ENCODE measurements at places on chromosomes 12 and 14.

DNA sequence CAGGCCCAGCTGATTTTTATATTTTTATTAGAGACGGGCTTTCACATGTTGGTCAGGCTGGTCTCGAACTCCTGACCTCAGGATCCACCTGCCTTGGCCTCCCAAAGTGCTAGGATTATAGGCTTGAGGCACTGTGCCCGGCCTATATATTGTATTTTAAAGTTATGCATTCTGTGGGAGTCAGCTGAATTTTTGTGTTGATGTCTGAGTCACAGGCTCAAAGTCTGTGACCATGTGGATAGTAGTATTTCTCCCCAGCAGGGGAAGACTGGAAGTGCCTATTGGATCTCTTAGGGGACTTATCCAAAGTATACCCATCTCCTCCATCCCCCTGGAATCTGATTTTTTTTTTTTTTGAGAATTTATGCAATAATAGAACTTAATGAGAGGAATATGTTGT, 43.8 kb upstream of the ATF1 start:
- peak; percentile 36 for DNase-seq

DNA sequence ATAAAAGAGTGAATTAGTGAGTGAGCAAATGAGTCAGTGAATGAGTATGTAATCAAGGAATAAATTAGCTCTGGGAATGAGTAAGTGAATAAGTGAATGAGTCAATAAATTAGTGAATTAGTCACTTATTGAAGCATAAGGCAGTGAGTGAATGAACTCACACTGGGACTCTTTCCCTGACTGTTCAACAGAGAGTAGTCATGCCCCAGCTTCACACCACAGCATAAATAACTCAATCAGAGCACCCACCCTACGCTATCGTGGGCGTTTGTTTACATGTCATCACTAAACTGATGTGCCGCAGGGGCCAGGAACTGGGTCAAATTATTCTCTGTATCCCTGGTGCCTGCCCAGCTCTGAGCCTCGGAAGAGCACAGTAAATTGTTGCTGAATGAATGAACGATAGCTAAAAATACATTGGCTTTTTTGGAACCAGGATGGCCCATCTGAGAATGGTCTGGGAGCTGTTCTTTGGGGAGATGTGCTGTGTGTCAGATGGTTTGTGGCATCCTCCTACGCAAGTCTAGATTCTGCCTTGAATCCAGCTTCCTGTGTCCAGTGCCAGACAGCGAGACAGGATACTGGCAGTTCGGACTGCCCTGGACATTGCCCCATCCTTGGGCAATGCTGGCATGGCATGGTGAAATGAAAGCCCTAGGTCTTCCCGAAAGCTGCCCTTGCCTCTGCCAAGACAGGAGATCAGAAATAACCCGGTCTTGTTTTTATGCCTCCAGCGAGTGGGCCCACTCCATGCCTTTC, 98.0 kb upstream of the RTL1 start:
- peak; percentile 82 for DNase-seq

DNA sequence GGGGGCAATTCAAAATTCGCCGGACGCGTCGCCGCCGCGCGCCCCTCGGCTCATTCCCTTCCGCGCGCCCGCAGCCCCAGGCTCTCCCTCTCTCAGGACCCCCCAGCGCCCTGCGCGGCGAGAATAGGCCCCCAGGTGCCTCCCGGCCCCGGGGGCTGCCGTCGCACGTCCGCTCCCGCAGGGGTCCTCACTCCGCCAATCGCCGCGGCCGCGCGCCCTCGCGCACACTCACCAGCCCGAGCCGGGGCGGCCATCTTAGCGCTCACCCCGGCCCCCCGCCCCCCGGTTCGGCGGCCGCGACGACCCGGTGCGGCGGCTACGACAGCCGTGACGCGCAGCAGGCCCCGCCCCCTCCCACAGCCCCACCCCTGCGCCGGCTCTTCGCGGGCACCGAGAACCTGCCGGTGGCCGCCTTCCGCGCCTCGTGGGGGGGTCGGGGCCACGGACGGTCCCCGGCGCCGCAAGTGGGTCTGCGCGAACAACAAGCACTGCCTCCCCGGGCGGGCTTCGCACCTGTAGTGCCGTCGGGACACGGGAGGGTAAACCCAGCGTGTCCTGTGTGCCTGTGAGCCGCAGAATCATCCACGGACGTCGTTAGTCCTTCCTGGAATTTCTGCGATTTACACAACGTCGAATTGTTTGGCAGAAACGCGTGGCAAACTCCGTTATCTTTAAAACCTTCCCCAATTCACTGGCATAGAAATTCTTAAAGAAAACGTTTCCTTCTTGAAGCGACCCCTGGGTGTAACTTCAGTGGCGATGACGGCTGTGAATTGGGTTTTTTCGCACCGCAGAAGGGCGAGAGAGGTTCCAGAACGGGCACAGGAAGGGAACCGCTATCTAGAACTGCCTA, 2.5 kb downstream of the USP44 start:
- peak; percentile 15 for DNase-seq

- no peak for DNase-seq
Observed at GRCh38 chr14:39264558-39264957, 30.8 kb downstream of the MIA2 start.

GRCh38 chr14:95119336-95119735, 38.0 kb downstream of the DICER1 start:
- no peak for DNase-seq

DNA sequence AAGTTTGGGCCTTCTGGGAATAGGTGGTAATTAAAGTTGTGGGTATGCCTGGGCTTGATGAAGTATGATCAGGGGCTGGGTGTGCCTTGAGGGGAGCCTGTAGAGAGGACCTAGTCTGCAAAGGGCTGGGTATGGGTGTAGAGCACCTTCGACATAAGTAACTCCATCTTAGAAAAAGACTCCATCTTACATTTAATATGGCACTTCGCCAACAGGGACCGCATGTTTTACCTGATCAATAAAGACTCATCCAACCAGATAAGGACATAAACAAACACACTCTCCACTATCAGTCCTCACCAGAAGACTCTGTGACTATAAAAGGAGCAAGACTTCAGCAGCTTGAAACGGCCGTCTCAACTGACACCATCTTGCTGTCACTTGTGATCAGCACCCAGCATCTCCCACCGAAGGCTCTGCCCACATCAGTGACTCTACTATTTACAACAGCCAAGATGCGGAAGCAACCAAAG, 23.5 kb upstream of the GPR68 start:
- no peak for DNase-seq
